HFFc6 (cell line): ENCODE measurements at places on chromosomes 13 and 19.

DNA sequence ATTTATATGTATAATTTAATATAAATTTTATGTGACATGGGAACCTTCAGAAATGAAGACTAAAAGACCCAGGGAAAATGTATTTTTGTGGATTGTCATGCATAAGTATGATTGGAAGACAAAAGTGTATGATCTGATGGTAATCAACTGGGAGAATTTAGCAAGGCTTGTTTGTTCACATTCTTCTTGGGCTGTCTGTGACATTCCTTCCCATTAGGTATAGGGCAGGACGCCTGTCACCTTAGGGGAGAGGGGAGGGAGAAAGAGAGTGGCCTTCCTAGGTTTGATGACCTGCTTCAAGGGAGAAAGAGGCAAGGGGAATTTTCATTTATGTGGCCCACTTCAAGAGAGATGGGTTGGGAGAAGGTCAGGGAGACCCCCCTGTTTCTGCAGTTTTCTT lies 22.4 kb downstream of the PIBF1 start:
- no peaks in the 10 kb centered on the region for H3K4me1 ChIP-seq
- no peaks in the 10 kb centered on the region for H3K27me3 ChIP-seq
- no peak for DNase-seq
- no peak overlapping the region for H3K27ac ChIP-seq
- peaks cover 15% of the 10 kb centered on the region for H3K36me3 ChIP-seq

GRCh38 chr13:34654203-34654602 lies 287.9 kb upstream of the NBEA start:
- no peaks in the 10 kb centered on the region for H3K36me3 ChIP-seq
- H3K27ac ChIP-seq: no peak overlapping the region
- peaks cover 5% of the 10 kb centered on the region for H3K27me3 ChIP-seq
- no peak overlapping the region for H3K4me3 ChIP-seq

DNA sequence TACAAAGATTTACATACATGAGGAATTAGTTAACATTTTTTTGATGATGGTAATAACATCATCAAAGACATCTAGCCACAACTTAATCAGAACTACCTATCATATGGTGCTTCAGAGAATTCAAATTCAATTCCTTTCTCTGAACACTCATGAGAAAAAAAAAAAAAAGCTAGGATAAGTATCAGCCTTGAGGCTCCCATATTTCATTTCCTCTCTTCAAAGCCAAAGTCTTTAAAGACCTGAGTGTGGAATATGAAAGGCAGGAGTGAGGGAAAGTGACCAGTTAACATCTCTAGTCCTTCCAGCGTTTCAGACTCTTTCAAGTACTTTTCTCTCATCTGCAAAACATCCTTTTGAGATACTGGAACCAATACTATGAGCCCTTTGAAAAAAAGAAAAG lies 137.5 kb downstream of the DCLK1 start:
- H3K4me3 ChIP-seq: no peak overlapping the region
- H3K36me3 ChIP-seq: no peaks in the 10 kb centered on the region
- peaks cover 5% of the 10 kb centered on the region; the same call in 1 of the 2 replicates for H3K27me3 ChIP-seq
- no peak overlapping the region for H3K27ac ChIP-seq
- no peak for DNase-seq

DNA sequence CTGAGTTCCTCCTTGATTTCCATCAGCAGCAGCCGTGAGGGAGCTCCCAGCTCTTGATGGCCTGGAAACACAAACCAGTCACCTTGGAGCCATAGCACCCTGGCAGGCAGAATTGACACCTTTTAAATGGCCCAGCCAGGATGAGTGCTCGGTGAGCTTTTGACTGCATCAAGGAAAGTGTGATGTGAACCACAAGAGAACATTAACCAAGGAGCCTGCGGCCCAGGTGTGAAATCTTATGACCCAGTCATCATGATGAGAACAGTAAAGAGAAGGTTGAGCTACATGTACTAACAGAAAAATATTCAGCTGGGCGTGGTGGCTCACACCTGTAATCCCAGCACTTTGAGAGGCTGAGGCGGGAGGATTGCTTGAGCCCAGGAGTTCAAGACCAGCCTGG lies 22.8 kb downstream of the SUGP2 start:
- H3K27ac ChIP-seq: peak overlapping the region; percentile 8; the same call in 1 of the 2 replicates
- H3K4me3 ChIP-seq: no peak overlapping the region
- peaks cover 2% of the 10 kb centered on the region for H3K27me3 ChIP-seq
- H3K4me1 ChIP-seq: no peaks in the 10 kb centered on the region

DNA sequence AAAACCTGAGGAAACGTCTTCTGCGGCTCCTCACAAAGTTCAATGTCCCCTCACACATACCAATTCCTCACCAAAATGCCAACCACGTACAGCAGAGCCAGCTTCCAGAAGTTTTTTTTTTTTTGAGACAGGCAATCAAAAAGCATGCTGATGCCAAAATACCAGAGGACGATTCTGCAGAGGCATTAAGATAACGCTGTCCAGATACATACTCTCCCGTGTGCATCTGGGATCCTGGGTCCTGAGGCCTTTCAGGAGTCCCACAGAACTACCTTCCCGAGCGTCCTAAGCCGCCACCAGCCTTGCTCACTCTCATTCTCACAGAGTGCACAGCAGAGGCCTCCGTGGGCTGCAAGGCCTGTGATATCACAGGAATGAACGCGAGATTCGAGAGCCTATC lies 5.0 kb downstream of the DCUN1D2 start:
- no peak overlapping the region for H3K27ac ChIP-seq
- peaks cover 35% of the 10 kb centered on the region for H3K4me1 ChIP-seq
- no peak overlapping the region for H3K4me3 ChIP-seq
- peaks cover 3% of the 10 kb centered on the region for H3K27me3 ChIP-seq
- H3K36me3 ChIP-seq: no peaks in the 10 kb centered on the region

DNA sequence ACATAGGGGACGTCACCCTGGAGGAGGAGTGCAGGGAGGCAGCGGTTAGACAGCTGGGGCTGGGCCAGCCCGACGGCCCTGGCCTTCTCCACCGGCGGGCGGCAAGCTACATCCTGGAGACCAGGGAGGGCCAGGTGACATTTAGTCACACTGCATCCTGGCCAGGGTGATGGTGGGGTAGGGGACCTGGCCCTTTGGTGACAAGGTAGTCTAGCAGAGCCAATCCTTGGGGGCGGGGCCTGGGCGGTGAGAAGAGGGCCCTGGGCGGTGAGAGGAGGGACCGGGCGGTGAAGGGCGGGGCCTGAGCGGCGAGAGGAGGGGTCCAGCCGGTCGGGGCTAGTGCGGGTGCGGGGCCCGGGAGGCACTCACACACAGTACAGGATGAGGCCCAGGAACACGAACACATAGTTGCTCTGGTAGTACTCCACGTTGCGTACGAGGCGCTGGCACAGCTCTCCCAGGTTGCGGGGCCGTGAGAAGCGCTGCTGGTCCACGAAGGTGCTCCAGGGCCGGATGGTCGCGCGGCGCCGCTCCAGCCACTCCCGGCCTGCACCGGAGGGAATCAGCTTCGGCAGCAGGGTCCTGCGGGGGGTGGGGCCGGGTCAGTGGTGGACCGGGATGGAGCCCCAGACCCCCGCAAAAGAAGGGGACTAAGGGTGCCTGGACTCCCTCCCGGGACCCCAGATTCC lies 610 bp downstream of the RABAC1 start:
- peak overlapping the region; percentile 88 for H3K27ac ChIP-seq
- H3K4me3 ChIP-seq: peak overlapping the region; percentile 94
- peaks cover 7% of the 10 kb centered on the region for H3K27me3 ChIP-seq
- peak; percentile 53 for DNase-seq

DNA sequence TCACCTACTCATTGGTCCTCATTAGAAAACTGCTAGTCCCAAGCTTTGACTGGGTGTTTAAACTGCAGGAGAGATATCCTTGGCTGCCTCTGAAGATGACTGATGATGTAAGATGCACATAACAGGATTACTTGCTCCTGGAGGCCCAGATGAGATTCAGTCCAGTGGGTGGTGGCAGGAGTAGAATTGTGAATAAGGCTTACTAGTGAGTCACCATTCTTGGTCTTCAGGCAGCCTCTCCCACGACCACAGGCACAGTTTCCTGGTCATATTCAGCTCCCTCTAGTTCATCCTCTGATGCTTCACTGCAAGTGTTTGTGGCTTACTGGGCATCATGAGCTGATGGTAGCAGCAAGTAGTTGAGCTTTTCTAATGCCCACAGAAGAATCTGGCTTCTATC lies 12.1 kb downstream of the SERTM1 start:
- H3K4me1 ChIP-seq: no peaks in the 10 kb centered on the region
- H3K27me3 ChIP-seq: no peaks in the 10 kb centered on the region
- no peak overlapping the region for H3K4me3 ChIP-seq

DNA sequence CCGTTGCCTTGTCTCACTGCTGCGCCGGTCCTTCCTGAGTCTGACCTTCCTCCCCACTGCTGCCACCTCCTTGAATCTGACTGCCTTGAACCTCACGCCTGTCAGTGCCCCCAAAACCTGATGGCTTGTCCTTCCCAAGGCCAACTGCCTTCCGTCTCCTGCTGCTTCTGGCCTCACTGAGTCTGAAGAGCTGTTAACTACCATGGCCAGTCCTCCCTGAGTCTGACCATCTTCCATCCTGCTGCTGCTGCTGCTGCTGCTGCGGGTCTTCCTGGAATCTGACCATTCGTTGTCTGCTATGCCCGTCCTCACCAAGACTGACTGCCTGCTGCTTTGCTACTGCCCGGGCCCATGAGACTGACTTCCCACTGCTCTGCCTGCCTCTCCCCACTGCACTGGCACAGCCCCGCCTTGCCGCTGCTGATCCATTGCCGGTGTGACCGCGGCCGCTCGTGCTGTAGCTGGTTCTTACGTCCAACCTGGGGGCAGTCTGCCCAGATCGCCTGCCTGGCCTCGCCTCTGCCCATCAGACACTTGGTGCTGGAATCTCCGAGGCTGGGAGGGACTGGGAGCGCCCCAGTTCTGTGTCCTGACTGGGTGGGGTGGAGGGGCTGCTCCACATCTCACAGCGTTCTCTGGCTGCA lies 2.9 kb upstream of the RCN3 start:
- H3K4me3 ChIP-seq: no peak overlapping the region
- H3K27ac ChIP-seq: no peak overlapping the region
- H3K36me3 ChIP-seq: peaks cover 23% of the 10 kb centered on the region
- peaks cover 20% of the 10 kb centered on the region for H3K4me1 ChIP-seq
- peaks cover 2% of the 10 kb centered on the region for H3K27me3 ChIP-seq
- DNase-seq: no peak
